H9 (cell line): ENCODE measurements at places on chromosomes 11 and 22. TPM values are rescaled to one million over a fixed set of nuclear protein-coding genes. Genes with fewer than 3 reads are reported as not detected.
A peak's percentile ranks its signal among the peaks of the same experiment; 100 is the strongest.

GRCh38 chr11:10670099-10670498 is 23.5 kb downstream of the IRAG1 start:
- H3K27ac ChIP-seq, result no peak overlapping the region
- peaks cover under 1% of the 10 kb centered on the region; the same call in 1 of the 2 replicates for H3K4me1 ChIP-seq
- H3K27me3 ChIP-seq, result no peaks in the 10 kb centered on the region
- H3K36me3 ChIP-seq, result no peaks in the 10 kb centered on the region

Gene OR51I1
- total RNA-seq, result not detected in 2 replicates

GRCh38 chr22:45969414-45969799 is 7.6 kb downstream of the WNT7B start:
- peak; percentile 67 for DNase-seq
- H3K27me3 ChIP-seq, result peaks cover 47% of the 10 kb centered on the region
- H3K4me1 ChIP-seq, result no peaks in the 10 kb centered on the region
- no peak overlapping the region for H3K27ac ChIP-seq
- H3K4me3 ChIP-seq, result no peak overlapping the region
- 0 out of 2 replicates have a peak, but pooled peaks cover 2% of the 10 kb centered on the region for H3K36me3 ChIP-seq

DNA sequence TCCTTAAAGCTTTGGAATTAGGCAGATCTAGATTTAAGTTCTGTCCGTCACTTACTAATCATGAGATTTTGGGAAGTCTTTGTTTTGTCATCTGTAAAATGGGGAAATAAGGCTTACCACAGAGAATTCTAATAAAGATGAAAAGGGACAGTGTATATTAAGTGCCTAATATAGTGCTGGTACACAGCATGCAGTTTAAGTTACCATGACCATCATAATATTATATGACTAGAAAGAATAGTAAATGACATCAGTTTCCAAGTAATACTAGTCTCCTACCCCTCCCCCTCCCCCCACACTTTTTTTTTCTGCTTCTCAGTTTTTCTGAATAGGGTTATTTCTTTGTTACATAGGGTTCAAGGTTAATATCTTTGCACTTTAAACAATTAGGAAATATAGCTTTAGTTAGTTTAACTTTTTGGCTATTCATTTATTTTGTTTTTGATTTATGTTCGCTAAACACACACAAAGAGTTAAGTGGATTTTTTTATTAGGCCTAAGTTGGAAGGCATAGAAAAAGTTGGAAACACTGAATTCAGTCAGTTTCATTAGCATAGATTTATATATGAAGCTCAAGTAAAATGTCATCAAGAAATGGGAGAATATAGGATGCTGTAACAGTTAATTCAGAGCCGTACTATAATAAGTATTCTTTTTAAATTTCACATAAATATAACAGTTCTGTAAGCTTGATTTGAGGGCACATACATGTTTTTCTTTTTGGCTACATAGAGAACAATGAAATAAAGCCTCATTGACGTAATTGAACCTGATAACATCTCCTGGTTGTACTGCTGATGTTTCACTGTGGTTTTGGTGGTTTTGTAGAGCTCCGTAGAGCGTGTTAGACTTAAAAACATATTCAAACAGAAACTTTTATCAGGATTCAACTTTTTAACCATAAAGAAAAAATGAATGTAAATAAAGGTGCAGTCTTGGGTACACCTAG is 121.2 kb downstream of the PDE3B start:
- no peaks in the 10 kb centered on the region for H3K36me3 ChIP-seq
- H3K27me3 ChIP-seq, result no peaks in the 10 kb centered on the region
- no peak for DNase-seq
- no peak overlapping the region for H3K4me3 ChIP-seq
- H3K4me1 ChIP-seq, result no peaks in the 10 kb centered on the region

- no peaks in the 10 kb centered on the region for H3K27me3 ChIP-seq
- no peak for DNase-seq
- no peak overlapping the region for H3K4me3 ChIP-seq
Measured at GRCh38 chr11:88188932-88189253, 13.7 kb upstream of the RAB38 start.

DNA sequence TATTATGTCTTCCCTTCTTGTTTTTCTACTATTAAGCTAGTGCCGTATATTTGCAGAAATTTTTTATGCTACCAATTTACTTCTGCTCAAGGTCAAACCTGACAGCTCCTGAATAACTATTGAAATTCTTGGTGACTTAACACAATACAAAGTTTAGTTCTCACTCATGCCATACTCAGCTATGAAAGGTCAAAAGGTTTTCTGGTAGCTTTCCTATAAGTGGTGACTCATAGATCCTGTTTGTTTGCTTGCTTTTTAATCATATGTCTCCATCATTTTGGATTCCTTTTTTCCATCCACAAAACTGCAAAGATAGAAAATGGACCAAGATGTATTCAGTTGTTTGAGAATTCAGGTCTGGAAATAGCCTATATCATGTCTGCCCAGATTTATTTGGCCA is 855.8 kb upstream of the LRRC4C start:
- no peaks in the 10 kb centered on the region for H3K27me3 ChIP-seq
- DNase-seq, result no peak
- no peaks in the 10 kb centered on the region for H3K4me1 ChIP-seq
- H3K4me3 ChIP-seq, result no peak overlapping the region

GRCh38 chr22:44012162-44012561 is 11.9 kb upstream of the PARVB start:
- DNase-seq, result no peak
- no peak overlapping the region for H3K4me3 ChIP-seq
- no peaks in the 10 kb centered on the region; the same call in 1 of the 2 replicates for H3K4me1 ChIP-seq
- H3K27ac ChIP-seq, result no peak overlapping the region
- H3K27me3 ChIP-seq, result no peaks in the 10 kb centered on the region

Gene OR52I1
- not detected in 2 replicates for total RNA-seq

DNA sequence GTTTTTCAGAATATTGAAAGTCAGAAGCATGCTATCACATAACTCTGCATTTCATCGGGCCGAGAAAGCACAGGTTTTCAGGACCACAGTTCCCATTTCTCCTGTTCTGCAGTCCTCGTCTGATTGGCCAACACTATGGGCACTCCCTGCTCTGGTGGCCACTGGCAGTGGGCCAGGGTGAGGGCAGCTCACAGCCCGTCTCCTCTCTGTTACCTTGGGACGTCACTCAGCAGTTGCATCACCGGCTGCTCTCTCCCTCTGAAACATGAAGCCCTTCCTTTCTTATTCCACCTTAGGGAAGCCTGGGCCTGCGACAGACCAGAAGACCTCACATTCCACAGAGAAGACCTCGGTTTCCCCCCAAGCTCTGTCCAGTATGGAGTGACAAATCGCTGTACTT is 11.4 kb upstream of the MICAL3 start:
- H3K4me3 ChIP-seq, result no peak overlapping the region
- H3K4me1 ChIP-seq, result no peaks in the 10 kb centered on the region
- peak; percentile 50 for DNase-seq
- H3K27ac ChIP-seq, result no peak overlapping the region
- H3K27me3 ChIP-seq, result no peaks in the 10 kb centered on the region

Gene UPK2
- 0.24 and 0.33 TPM in 2 replicates for total RNA-seq

DNA sequence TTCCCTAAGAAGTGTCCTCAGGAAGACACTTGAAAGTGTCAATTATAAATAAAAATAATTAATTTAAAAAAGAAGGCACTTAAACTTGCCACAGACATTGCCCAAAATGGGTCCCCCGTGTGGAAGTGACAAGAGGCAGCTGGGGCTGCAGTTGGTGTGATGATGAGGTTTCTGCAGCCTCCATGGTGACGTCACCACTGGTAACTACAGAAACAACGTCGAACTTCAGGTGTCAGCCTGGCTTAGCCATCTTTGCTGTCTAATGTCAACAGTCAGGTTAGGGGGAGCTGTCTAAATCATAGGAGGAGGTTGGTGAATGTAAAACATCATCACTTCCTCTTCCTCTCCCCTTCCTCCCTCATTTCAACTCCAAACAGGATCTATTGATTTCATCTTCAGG is 328.6 kb downstream of the MN1 start:
- H3K4me1 ChIP-seq, result peaks cover 12% of the 10 kb centered on the region; the same call in 1 of the 2 replicates
- H3K27ac ChIP-seq, result no peak overlapping the region
- H3K27me3 ChIP-seq, result no peaks in the 10 kb centered on the region
- no peak for DNase-seq

DNA sequence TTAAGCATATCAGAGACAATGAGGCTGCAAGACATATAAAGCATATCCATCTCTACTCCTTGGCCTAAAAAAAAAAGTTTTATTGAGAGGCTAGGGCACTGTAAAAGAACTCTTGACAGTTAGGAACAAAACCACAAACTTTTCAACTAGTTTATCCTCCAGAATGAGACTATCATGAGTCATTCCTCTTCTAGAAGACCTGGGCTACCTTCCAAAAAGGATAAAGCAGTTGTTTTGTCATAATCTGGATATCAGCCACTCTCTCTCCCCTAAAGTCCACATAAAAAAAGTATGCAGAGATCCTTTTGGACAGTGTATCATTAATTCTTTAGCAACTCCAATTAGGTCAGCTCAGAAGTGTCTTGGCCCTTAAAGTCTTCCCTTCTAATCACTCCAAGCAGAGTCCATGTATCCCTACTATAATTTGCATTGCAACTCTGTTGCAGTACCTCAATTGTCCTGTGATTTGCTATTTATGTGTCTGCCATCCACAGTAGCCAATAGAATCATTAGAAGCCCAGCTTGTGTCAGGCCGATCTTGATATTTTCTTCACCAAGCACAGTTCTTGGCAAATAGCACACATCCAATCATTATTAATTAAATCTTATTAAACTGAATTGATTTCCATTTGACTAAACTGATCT is 10.4 kb downstream of the OR51T1 start:
- DNase-seq, result no peak
- H3K27me3 ChIP-seq, result no peaks in the 10 kb centered on the region
- H3K36me3 ChIP-seq, result no peaks in the 10 kb centered on the region
- no peak overlapping the region for H3K4me3 ChIP-seq
- H3K27ac ChIP-seq, result no peak overlapping the region
- no peaks in the 10 kb centered on the region for H3K4me1 ChIP-seq

DNA sequence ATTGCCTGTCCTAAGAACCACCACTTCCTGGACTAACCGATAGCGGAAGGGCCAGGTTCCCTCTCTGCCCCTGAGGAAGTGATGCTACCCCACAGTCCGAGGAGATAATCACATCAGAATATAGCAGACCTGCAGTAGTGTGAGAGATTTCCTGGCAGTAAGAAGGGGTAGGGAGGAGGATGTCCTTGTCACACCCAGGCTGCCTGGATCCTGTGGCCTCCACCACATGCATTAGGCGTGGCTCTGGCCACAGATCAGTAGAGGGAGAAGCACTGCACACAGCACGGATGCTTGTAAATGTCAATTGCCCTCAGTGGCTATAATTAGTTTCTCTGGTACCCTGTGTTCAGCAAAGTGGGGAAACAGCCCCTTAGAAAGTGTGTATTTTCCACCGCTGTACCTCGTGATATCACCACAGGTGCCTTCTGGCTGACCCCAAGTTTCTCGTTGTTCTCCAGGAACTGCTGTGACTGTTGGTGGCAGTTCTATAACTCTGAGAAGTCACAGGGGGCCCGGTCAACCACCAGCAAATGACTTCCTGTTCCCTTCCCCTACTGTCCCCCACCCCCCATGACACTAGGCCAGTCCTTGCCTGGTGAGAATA is 61.8 kb downstream of the UBASH3B start:
- no peaks in the 10 kb centered on the region for H3K36me3 ChIP-seq
- no peaks in the 10 kb centered on the region for H3K27me3 ChIP-seq
- H3K4me3 ChIP-seq, result no peak overlapping the region
- H3K27ac ChIP-seq, result no peak overlapping the region
- no peak for DNase-seq

Gene OR51E2
- not detected in 2 replicates for total RNA-seq

GRCh38 chr11:14566331-14567063 is 46.3 kb upstream of the PSMA1 start:
- DNase-seq, result no peak
- H3K36me3 ChIP-seq, result peaks cover 6% of the 10 kb centered on the region; the same call in 1 of the 2 replicates
- no peak overlapping the region for H3K27ac ChIP-seq
- no peak overlapping the region for H3K4me3 ChIP-seq

GRCh38 chr11:33994937-33995336 is 56.6 kb upstream of the CAPRIN1 start:
- H3K36me3 ChIP-seq, result no peaks in the 10 kb centered on the region
- H3K27ac ChIP-seq, result no peak overlapping the region
- H3K4me3 ChIP-seq, result no peak overlapping the region
- H3K4me1 ChIP-seq, result peaks cover 2% of the 10 kb centered on the region; the same call in 1 of the 2 replicates
- DNase-seq, result no peak
- peaks cover 4% of the 10 kb centered on the region; the same call in 1 of the 2 replicates for H3K27me3 ChIP-seq

DNA sequence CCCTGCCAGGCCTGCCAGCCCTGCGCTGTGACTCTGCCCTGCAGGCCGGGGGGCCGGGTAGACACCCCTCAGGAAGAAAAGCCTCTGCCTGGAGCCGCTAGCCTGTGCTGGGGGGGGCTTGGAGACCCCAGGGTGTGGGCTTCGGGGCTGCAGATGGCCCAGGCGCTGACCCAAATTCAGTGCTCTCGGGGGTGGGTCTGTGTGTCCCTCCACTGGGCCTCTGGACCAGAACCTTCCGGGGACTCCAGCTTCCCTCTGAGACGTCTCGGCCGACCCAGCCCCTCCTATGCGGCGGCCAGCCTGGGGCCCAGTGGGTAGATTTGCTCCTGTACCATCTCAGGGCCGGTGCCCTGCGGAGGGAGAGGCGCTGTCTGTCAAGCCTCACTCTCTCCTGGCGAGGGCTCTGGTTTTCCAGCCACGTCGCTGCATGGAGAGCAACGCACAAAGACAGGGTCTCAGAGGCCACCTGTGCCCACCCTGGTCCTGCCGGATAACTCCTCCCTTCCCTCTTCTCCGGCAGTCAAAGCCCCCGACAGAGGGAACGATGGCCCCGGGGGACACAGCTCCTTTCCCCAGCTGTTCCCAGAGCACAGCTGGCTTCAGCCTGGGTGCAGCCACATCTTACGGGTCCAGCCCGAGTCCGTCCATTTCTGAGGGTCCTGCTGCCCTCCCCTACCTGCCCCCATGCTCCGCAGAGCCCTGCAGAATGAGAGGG is 40.1 kb upstream of the TOLLIP start:
- DNase-seq, result peak; percentile 28
- H3K36me3 ChIP-seq, result no peaks in the 10 kb centered on the region; the same call in 1 of the 2 replicates
- H3K27ac ChIP-seq, result no peak overlapping the region
- H3K4me1 ChIP-seq, result no peaks in the 10 kb centered on the region
- H3K4me3 ChIP-seq, result no peak overlapping the region

Gene TSPAN18
- total RNA-seq, result 25.3 and 26.5 TPM in 2 replicates

DNA sequence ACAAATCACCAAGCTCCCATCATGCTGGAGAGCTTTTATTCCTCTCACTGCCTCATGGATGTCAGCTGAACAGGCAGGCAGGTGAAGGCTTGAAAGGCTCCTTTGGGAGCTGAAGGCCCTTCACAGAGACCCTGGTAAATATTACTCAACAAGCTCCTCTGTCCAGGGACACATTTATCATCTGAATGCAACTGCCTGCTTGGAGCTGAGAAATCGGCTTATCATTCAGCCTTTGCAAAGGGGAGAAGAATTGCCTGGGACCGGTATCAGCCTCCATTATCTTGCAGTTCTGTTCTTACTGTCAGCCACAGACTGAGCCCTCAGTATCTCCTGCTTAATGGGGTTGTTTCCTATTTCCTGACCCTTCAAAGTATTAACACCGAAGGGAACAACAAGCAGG is 113.8 kb upstream of the PITPNB start:
- DNase-seq, result no peak
- no peaks in the 10 kb centered on the region for H3K4me1 ChIP-seq
- no peaks in the 10 kb centered on the region for H3K27me3 ChIP-seq
- no peaks in the 10 kb centered on the region for H3K36me3 ChIP-seq
- H3K4me3 ChIP-seq, result no peak overlapping the region

GRCh38 chr11:69141742-69142141 is 14.0 kb upstream of the SMIM38 start:
- no peak for DNase-seq
- peaks cover 13% of the 10 kb centered on the region for H3K36me3 ChIP-seq
- no peak overlapping the region for H3K4me3 ChIP-seq
- no peaks in the 10 kb centered on the region for H3K27me3 ChIP-seq
